ENCODE measurements at places on chromosomes 5 and 9.

DNA sequence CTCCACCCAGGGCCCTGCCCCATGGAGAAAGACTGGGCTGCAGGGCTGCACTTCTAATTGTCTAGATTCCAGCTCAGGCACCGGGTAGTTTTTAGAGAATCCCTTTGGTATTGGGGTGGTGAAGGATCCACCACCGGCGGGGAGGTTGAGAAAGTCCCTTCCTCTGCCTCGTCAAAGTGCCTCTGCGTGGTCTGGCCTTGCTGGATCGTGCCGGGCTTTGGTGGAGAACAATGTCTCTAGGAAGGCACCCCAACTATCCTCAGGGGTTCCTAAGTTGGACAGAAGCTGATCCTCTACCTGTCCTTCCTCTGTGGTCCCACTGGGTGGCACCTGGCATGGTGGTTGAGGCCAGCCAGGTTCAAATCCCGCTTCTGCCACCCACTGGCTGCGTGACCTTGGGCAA is 7.3 kb upstream of the AMBP start:
- no peak for DNase-seq

DNA sequence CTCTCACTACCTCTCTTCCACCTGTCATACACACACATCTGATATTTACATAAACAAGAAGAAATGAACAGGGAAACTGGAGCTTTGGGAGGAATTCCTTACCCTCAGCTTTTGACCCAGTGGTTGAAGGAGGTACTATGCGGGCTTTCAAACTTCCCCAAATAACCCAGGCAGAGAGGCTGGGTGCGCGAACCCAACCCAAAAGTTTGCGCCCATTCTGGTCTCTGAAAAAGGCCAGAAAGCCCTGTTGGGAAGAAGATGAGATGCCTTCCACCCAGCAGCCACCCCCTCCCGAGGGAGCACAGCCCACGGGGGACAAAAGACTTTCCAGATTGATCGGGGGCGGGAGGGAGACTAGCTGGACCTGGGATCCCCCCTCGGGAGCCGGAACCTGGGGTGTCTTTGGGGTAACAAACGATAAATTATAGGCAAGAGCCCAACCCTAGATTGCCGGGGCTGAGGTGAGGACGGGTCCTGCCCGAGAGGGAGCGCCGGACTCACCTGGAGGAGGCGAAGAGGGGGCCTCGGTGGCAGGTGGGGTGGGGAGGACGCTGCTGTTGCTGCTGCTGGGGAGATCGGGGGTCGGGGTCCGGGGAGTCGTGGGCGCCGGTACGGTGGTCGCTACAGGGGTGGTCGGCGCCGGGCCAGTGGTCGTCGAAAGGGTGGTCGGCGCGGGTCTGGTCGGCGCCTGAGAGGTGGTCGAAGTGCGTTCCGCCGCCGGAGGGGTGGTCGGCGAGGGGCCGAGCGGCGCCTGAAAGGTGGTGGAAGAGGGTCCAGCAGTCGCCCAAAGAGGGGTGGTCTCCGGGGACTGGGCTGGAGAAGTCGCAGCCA is 798 bp downstream of the MEGF9 start:
- peak; percentile 30 for DNase-seq

- no peak for DNase-seq
Observed at GRCh38 chr5:35213608-35214007, 16.7 kb downstream of the PRLR start.

DNA sequence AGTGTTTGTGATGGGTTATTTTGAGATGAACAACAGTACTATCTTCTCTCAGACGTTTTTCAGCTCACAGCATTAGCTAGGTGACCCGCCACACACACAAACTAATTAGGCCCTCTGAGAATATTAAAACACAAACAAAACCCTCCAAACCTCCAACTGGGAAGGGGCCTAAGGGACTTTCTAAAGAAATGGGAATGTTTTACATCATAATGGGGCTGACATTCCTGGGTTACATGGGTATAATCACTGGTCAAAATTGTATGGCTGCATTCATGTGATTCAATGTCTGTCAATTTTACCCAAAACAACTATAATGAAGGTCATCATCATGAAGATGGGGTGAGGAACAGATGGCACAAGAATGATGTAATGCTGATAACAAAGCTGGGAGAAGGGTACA is 59.6 kb downstream of the SPTLC1 start:
- no peak for DNase-seq

GRCh38 chr5:130337179-130337888 is 433.1 kb downstream of the CHSY3 start:
- DNase-seq: no peak

DNA sequence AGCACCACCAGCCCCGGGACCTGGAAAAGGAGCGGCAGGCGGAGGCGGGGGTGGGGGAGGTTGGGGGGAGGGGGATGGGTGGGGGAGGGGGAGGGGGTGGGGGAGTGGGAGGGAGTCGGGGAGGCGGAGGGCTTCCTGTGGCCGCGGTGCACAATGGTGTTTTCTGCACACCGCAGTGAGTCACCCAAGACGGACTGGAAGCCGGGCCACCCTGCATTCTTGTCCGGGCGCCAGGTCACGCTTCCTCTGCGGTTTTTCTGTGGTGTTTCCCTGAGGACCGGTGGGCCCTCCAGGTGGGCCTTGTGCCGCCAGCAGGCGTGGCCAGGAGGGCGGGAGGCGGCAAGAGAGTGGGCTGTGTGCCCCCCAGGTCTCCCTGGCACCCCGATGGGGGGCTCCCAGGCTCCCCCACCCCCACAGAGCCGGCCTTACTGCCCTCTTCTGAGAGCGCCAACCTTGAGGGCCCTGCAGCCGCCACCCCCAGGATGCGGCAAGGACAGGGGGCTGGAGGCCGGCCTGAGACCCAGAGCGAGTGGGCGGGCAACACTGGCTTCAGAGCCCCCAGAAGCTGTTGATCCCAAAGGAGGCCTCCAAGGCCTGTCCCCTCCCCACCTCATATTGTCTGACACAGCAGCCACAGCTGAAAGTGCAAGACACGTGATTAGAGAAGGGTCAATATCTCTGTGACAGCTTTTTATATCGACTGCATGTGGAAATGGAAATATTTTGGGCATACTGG is 11.1 kb downstream of the EXD3 start:
- DNase-seq: peak; percentile 81

Measured in pancreas (tissue), 10 donors.